ENCODE measurements at places on chromosomes 4 and X.

DNA sequence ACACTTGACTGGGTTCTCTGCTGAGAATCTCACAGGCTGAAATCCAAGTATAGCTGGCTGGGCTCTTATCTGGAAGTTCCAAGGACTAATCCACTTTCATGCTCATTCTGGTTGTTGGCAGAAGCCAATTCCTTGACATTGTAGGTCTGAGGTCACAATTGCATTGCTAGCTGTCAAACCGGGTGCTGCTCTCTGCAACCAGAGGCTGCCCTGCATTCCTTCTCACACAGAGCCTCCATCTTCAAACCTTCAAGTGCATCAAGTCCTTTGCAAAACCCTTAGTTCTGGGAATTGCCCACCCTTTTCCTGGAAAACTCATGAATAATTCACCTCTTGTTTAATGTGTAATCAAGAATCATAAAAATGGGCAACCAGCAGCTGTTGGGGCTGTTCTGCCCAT, 404.2 kb downstream of the KCNIP4 start:
- no peak for DNase-seq

- DNase-seq = no peak
Observed at GRCh38 chrX:97882306-97882705, 998.6 kb downstream of the RPA4 start.

- no peak for DNase-seq
Observed at GRCh38 chrX:149073479-149073878, 431.6 kb downstream of the IDS start.

DNA sequence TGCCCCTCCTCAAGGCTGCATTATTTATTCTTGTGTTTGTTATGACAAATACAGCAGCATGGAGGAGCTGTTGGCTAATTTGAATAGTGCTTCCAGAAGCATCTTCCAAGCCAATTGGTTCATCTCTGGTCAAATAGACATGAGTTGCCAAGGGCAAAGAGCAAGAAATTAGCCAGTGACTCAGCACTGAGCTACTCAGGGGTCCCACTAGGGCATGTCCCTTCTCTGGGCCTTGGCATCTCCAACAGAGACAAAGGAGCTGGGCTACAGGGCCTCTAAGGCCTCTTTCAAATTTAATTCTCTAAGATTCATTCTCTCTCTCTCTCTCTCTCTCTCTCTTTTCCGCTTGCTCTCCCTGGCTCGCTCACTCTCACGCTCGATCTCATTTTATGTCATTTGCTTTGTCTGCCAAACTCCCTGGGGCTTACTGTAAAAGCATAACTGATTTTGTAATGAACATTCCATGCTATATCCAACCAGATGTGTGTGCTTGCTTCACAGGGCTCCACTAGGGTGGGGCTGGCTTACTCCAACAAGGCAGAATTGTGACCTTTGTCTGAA, 86.7 kb upstream of the MAGEA4 start:
- DNase-seq = no peak

- no peak for DNase-seq
Observed at GRCh38 chr4:1171311-1172227, 814 bp downstream of the SPON2 start.

- no peak for DNase-seq
Observed at GRCh38 chrX:40177117-40177430, 79.3 kb upstream of the BCOR start.

GRCh38 chr4:60683357-60683756, 516.8 kb upstream of the ADGRL3 start:
- no peak for DNase-seq

GRCh38 chr4:80172203-80172602, 25.1 kb upstream of the PRDM8 start:
- no peak for DNase-seq

DNA sequence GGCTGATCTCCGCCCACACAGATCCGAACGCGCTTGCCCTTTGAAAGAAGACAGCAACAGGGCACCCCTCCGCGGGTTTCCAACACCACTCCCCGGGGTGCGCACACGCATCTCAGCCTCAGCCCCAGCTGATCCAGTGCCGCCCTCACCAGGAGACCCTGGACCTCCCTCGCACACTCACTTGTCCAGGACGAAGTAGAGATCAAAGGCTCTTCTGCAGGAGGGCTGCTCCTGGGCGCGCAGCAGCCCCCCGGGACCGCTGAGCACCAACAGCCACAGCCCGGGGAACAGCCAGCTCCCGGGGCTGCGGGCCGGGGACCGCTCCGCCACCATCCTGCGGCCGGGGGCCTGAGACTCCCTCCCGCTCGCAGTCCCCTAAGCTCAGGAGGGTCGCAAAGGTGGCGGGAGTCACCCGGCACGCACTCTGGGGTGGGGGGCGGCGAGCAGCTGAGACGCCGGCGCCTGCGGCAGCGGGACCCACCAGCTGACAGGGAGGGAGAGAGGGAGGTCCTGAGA, 743 bp downstream of the ANTXR2 start:
- DNase-seq = no peak

DNA sequence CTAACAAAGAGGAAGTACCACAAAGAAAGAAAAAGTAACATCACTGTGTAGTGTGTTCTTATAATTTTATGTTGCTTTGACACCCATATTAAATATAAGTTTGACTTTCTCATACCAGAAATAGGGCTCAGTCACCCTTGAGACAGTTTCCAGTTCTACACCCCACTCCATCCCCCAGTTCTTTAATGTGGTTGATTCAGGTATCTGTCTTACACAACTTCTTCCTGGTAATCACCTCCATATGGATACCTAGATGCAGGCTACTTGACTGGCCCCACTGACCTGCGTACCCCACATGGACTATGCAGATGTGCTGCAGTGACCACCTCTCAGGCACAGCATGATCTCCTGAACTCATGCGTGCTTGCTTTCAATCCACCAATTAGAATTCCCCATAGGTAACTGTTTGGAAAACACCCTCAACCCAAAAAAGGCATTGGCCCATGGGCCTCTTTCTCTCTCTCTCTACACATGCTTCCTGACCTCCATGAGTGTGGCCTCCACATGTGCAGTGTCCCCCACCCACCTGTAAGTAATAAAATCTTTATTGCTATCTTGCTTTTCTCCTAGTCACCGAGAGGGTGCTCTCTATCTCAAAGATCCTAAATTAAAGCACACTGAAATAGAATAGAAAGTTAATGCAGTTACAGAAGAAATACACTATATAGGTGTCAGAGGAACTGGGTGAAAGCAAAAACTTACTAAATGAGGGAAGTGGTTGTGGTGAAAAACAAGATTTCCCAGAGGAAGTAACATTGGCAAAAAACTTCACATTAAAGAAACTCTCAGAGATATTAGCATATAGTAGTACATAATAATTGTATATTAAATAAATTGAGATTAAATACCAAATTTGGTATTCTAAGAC, 98.4 kb downstream of the ZAR1 start:
- no peak for DNase-seq

GRCh38 chr4:664713-665231, 9.3 kb downstream of the ATP5ME start:
- no peak for DNase-seq

DNA sequence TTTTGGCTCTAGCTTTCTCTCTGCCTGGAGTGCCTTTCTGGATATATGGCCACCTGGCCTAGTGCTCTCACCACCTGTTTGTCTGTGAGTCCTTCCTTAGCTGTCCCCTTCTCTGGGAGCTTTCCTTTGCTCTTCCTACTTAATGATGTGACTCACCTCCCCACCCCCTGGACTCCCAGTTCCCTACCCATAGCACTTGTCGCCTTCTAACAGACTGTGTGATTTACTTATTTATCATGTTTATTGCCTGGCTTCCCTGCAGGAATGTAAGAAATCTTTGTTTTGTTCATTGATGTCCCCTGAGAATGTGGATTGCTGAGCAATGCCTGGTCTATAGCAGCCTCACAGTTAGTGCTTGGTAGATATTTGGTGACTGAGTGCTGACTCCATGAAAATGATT, 18.9 kb downstream of the ADD1 start:
- DNase-seq = peak; percentile 70

DNA sequence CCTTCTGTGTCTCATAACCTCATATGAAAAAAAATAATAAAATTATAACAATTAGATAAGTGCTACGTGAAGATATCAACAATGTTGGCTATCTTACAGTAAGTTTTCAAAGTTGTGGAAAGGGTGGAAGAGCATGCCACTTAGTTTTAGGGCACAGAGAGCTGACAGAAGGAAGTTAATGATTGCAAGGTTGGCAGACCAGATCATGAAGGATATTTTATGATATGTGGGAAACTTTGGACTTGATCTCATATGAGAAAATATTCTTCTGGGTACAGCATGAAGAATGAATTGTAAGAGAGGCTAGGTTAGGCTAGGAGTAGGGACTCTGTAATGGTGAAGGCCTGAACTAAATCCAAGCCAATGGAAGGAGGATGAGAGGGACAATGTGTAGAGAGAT, 34.5 kb downstream of the MGAT4D start:
- DNase-seq = no peak

DNA sequence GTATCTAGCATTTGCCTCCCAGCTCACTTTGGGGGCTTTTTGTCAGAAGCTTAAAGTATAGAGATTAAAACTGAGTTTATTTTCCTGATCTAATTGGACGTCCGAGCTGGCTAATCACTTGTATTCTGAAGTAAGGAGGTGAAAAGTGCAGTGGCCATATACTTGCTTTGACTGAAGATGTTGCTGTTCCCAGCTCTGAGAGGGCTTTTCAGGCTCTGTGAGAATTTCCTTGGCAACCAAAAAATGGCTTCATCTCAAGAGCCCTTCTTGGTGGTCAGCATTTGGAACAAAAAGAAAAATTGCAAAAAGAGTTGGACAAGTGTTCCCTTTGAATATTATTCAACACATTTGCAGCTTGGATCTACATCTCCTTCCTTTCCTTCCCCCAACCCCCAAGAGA, 67.0 kb downstream of the SLC4A4 start:
- DNase-seq = no peak

GRCh38 chr4:84497504-84498202, 1.4 kb downstream of the NKX6-1 start:
- DNase-seq = no peak

DNA sequence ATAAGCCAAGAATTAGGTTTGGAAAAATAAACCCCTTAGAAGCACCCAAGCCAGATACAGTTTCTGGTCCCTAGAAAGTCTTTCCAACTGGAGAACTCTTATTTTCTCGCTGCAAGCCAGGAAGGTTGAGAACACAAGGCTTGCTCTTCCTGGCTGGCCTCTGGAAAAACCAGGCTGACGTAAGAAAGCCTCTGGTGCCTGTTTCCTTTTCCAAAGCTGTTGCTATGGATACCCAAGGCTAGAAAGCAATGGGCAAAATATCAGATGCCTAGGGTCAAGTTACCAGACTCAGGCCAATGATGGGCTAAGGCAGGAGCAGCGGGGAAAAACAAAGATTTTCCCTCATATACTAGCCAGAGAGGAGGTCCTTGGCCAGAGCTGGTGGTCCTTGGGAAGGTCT, 281.6 kb downstream of the KLHL13 start:
- DNase-seq = no peak

- DNase-seq = no peak
Observed at GRCh38 chr4:150164956-150165629, 86.8 kb downstream of the DCLK2 start.

GRCh38 chr4:70437197-70437596, 34.8 kb upstream of the MUC7 start:
- no peak for DNase-seq

- DNase-seq = no peak
Observed at GRCh38 chr4:178712486-178712885, 1270.2 kb upstream of the AGA start.

DNA sequence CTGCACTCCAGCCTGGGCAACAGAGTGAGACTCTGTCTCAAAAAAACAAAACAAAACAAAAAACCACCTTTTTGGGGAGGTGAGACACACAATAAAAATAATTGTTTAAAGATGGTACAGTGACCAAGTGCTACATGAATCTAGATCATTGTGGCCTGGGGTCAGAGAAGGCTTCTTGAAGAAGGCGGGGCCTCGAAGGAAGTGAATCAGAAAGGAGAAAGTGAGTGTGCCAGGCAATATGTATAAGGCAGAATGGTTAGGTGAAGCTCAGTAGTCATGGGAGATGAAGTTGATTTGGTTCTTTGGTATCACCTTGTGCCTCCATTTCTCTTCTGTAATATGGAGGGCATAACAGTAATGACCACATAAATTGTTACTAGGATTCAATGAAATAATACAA, 58.9 kb downstream of the DOCK11 start:
- no peak for DNase-seq

GRCh38 chr4:7285244-7286094, 93.1 kb downstream of the SORCS2 start:
- DNase-seq = no peak

GRCh38 chrX:45138525-45138924, 62.2 kb downstream of the DIPK2B start:
- no peak for DNase-seq

Measured in RCC 7860 (cell line).